ENCODE measurements at places on chromosomes 6 and 20.

DNA sequence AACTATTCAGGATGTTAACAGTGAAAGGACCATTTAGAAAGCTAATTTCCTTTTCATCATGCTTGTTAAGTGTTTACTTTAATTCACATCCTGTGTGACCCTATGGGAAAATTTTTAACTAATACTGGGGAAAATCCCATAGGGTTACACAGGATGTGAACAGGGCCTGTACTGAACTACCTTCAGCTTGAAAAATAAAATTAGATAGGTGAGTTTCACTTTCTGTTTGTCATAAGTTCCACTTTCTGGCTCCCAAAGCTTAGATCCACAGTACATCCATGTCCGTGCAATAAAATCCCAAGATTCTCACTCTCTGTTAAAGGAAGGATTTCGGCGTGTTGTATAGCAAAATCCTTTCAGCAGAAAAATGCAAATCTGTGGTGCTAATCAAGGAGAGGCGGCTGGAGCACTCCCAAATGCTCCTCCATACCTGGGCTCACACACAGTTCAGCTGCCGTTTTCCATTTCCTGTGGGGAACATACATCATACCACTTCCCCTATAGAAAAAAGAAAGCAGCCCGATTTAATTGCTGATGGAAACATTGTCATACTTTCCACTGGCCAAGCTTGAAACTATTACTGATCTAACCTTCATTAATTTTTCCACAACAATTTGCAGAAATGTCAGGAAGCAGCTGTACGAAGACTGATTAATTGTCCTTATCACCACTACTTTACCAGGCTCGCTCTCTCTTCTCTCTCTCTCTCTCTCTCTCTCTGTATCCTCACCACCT lies 125.2 kb downstream of the HIVEP2 start:
- peak; percentile 68 for DNase-seq

GRCh38 chr6:41697861-41698781 lies 37.3 kb downstream of the TFEB start:
- no peak for DNase-seq

DNA sequence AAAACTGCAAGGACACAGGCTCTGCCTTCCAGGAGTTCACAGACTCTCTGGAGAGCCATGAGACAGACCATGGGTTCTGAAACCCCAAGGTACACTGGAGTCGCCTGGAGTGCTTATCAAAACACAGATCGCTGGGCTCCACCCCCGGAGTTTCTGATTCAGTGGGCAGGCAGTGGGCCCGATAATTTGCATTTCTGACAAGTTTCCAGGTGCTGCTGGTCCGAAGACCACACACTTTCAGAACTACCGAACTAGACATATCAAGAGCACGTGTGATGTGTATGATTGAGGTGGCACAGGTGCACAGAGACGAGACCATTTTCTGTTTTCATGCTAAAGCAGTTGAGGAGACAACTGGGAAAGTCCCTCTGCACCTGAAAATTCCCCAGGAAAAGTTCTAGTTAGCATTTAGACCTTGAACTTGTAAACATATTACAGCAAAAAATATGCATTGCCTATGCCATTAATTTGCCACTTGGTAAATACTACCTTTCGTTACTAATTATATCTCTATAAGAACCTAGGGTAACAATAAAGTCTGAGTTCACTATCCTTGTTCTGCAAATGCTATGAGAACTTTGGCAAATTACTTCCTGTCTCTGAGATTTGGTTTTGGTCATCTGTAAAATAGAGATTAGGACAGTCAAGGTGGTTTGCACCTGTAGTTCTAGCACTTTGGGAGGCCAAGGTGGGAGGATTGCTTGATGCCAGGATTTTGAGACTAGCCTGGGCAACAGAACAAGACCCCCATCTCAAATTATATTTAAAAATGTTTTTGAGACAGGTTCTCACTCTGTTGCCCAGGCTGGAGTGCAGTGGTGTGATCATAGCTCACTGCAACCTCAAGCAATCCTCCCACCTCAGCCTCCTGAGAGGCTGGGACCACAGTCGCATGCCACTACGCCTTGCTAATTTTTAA lies 14.3 kb upstream of the PIM1 start:
- peak; percentile 81 for DNase-seq

DNA sequence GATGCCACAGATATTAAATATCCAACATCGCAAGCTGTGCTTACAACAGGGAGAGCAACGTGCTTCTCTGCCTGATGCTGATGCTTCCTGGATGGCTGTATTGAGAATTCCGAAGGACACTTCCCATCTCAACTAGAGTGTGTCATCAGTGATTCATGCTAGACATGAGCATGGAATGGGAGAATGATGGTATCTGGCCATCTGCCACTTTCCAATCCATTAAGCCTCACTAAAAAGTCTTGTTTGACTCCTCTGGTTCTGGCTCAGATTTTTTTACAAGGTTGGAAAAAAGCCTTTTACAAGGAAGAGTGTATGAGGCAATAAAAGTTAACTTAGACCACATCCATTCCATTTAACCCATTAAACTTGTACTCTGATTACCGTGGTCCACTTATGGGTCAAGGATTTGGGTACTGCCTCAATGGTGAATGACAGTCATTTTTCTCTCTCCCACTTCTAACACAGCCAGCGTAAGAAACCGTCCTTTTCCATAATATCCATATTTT lies 265.3 kb downstream of the UST start:
- DNase-seq = no peak

- DNase-seq = no peak
These were observed 514.3 kb upstream of the JARID2 start for GRCh38 chr6:14731611-14732010.

DNA sequence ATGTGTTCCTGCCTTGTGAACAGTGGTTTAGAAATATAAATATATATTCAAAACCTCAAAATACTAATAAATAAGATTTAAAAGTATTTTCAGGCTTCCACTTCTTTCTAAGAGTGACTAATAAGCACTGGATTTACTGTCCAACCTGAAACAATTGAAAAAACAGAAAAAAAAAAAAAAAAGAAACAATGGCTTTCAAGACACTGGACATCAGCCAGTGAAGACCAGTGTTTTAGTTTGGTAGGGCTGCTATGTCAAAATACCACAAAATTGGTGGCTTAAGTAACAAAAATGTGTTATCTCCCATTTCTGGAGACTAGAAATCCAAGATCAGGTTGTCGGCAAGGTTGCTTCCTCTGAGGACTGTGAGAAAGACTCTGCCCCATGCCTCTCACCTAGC lies 101.4 kb upstream of the PDE7B start:
- no peak for DNase-seq

GRCh38 chr6:39327507-39327906 lies 5.0 kb upstream of the KCNK16 start:
- no peak for DNase-seq

DNA sequence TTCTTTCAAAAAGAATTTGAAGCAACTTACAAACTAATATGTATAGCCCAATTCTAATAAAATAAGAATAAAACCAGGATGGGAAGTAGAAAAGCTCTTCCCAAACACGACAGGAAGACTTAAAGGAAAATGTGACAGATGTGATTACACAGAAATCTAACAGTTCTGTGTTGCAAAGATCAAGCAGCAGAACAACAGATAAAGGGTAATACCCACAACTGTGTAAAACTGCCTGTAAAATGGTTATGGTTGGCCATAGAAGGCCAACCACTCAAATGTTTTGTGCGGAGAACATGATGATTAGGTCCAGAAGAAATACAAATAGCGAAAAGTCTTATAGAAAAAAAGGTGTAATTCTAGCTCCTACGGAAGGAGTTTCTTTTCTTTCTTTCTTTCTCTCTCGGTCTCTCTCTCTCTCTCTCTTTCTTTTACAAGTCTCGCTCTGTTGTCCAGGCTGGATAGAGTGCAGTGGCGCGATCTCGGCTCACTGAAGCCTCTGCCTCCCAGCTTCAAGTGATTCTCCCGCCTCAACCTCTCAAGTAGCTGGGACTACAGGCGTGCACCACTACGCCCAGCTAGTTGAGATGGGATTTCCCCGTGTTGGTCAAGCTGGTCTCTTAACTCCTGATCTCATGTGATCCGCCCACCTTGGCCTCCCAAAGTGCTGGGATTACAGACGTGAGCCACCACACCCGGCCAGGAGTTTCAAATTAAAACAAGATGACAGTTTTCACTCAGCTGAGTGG lies 128.5 kb downstream of the QRSL1 start:
- no peak for DNase-seq

GRCh38 chr6:788058-788457 lies 95.1 kb upstream of the EXOC2 start:
- DNase-seq = no peak

DNA sequence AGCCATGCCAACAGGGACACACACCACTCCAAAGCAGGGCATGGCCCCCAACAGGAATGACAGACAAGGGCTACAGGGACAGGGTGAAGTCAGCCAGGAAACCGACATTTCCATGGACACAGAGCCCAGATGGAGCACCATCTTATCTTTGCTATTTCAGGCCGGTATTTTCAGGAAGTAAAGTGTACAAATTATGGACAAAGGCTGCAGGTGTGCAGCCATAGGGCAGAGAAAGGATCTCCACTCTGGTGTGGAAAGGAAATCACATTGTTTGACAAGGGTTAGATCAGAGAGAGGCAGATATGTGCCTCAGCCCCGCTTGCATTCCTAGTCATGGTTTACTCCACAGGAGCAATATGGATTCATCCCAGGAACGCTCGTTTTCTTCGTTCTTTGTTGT lies 81.7 kb upstream of the SLC22A23 start:
- DNase-seq = no peak

- DNase-seq = no peak
These were observed 59.3 kb upstream of the AKAP12 start for GRCh38 chr6:151180330-151181048.

DNA sequence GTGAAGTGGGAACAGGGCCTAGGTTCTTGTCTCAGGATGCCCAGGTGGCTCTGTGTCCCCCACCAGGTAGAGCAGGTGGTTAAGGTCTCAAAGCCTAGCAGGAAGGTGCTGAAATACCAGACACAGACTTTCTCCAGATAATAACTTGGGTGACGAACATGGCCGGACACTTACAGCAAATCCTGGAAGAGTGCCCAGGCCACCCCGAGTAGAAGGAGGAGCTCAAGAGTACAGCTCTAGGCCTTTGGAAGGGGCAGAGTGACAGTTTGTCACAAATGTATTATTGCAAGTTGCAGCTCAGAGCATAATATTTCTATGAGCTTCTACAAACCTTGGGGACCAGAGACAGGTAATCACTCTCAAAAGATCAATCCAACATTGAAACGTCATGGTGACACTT lies 251.6 kb upstream of the SOX4 start:
- no peak for DNase-seq

- no peak for DNase-seq
These were observed 137.6 kb upstream of the ATXN1 start for GRCh38 chr6:16898640-16899396.

DNA sequence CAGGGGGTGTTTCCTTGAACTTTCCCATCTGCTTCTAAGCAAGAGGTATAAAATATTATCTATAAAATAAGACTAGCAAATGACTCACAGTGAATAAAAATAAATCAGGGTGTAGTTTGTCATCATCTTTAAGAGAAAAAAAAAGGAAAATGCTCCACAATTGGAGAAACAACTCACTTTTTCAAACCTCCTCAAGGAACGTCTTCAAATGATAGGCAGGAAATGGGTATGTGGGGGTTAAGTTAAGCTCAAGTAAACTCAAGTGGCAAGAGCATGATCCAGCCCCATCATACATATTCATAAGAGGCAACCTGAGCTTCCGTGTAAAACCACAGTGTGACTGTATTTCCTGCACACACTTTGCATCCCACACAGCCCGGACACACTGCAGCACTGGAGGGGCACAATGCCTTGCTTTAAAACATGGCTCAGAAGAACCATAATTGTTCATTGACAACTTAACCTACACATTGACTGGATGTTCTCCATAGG lies 58.5 kb upstream of the CEP85L start:
- DNase-seq = peak; percentile 93

GRCh38 chr6:158058171-158058651 lies 76.5 kb downstream of the SYNJ2 start:
- no peak for DNase-seq

DNA sequence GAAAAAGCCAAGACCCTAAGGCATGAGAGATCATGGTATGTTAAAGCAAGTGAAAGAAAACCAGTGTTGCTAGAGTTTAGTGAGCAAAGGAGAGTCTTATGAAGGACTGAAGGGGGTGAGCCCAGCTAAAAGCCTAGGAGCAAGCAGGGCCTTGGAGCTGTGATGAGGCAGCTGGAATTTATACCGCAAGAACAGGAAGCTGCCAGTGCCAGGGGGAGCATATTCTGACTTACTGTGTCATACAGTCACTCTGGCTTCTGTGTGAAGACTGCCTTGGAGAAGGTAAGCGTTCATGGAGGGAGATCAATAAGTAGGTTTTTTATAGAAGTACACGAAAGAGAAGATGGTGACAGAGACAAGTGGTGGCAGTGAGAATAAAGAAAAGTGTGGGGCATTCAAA lies 308.9 kb upstream of the THEMIS start:
- no peak for DNase-seq

DNA sequence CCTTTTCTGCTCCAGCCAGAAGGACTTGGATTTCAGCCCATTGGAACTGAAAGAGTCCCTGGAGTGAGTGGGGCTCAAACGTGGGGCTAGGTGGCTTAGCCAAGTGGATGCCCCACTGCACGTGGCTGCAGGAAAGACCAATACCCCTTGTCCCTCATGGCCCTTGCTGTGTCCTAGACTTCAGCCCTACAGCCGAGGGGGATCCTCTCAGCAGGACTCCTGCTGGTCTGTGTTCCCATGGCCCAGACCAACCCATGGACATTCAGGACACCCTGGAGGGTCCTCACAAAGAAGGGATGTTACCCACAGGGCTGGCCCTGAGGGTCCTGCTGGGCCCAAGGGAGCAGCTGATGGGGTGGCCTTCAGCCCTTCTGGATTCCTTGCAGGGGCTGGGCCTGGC lies 30.0 kb upstream of the PHACTR3 start:
- DNase-seq = no peak

DNA sequence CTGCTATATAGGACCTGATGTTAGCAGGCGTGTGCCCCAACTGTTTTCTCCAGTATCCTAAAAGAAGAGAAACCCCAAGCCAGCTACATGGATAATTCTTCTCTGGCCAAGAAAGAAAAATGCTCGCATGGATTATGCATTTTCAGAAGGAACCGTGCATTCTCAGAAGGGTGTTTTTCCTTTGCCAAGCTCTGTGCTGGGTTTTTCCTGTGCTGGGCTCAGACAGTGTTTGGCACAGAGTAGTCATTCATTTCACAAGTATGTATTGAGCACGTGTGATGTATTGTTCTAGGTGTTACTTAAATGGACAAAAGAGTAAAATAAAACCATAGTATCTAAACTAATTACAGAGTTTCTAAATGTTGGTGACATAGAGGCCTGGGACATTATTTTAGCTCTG lies 62.7 kb upstream of the ZNF133 start:
- DNase-seq = no peak

DNA sequence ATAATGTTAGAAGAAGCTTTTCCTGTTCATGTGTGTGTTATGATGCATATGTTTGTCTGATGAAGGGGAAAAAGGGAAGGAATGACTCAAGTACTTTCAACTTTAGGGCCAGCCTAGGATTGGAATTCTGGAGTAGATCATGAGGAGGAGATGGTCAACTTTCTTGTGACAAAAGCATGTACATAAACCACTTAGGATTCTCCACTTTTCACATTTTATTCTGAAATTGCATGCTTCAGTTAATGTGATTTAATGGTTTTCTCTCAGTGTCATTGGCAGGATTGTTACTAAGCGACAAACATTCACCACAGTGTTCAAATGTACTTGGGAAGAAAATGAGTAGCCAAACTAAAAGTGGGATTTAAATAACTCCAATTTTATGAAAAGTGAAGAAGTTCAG lies 80.1 kb downstream of the UTRN start:
- no peak for DNase-seq

GRCh38 chr6:168328086-168328485 lies 8.5 kb upstream of the DACT2 start:
- no peak for DNase-seq
